ENCODE measurements at places on chromosomes 2 and 18.

DNA sequence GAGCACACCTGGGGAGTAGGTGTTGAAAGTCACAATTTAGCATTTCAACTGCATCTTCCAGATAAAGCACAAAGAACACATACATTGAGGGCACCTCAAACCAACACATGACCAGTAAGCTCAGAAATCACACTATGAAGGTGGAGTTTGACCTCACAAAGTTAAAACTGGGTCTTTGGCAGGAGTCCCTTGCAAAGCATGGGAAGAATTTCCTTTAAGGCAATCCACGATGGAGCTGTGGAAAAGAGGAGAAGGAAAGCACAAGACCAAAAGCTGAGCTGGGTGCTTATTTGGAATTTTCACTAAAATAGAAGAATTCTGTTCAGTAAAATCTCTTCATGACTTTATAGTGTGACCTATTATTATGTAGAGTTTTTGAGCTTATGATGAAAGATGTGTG lies 212.9 kb upstream of the APCDD1 start:
- no peak for DNase-seq

DNA sequence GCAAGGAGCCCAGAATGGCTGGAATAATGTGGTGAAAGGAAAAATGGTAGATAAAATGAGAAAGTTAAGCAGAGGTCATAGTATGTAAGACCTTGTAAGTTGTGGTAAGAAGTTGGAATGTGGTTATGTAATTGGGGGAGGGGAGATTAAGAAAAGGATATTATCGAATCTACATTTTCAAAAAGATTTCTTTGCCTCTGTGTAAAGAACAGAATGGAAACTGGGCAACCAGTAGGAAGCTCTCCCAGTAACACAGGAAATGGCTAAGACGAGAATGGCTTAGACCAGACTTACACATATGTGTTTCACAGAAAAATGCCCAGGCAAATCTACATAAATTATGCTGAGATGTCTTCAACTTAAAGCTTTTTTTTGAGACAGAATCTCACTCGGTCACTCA lies 13.2 kb downstream of the MEMO1 start:
- DNase-seq: no peak

DNA sequence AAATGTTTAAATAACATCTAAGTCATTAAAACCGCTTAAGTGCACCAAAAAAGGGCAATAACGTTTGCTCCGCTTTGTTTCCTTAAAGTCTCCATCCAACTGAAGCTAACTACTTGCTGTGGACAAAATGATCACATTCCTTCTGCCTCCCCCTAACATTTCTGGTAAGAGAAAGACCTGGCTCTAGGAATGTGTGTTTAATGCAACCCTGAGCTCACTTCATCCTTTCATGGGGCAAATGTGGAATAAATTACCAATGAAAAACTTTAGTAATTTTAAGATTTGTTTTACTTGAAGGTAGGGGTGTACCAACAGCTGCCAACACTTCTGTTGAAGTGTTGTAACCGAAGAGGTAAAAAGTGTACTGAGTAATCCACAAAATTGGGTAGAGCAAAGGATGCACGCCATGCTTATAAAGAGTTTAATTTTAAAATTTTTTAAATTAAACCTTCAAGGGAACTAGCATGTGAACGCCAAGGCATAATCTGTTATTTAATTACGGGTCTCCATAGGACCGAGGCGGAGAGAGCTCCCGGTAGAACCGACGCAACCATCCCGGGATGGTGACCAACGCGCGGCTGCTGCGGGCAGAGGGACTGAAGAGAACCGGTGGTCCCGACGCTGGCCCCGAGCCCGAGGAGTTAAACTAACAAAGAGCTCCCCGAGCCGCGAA lies 1.1 kb downstream of the HNRNPLL start:
- no peak for DNase-seq

DNA sequence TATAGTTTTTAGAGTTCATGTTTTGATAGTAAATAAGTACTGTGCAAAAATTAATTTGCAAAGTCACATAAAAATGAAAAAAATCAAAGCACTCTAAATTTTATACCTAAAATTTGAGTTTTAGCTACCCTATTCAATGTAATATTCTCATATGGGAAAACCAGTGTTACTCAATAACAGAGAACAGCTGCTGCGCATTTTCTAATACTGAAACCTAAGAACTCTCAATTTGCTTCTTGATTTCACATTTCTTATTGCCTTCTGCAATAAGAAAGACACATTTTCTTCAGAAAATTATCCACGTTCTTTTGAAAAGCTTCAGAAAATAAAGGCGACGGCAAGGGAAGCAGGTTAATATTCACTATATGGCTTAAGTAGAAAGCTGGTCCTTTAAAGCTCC lies 199.1 kb upstream of the CCDC150 start:
- no peak for DNase-seq

GRCh38 chr2:236302555-236302954 lies 38.3 kb upstream of the ASB18 start:
- no peak for DNase-seq

- no peak for DNase-seq
These were observed 1.3 kb upstream of the KCMF1 start for GRCh38 chr2:84969511-84970209.

DNA sequence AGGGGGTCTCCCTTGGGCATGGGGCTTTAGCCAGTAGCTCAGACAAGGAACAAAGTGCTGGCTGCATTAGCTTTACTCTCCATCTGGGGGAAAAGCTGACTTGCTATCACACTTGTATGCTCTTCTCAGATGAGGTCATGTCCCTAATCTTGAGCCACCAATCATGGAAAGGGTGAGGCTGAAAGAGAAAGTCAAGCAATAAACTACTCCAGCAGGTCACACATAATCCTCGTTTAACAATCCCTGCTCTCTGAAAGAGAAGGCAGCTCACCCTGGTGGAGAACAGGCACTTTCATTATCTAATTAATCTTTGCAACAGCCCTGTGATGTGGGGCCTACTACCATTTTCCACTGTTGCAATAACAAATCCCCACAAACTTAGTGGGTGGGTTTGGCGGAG lies 129.7 kb upstream of the CAPN13 start:
- no peak for DNase-seq

- no peak for DNase-seq
These were observed 193.8 kb upstream of the OSR1 start for GRCh38 chr2:19552270-19552669.

DNA sequence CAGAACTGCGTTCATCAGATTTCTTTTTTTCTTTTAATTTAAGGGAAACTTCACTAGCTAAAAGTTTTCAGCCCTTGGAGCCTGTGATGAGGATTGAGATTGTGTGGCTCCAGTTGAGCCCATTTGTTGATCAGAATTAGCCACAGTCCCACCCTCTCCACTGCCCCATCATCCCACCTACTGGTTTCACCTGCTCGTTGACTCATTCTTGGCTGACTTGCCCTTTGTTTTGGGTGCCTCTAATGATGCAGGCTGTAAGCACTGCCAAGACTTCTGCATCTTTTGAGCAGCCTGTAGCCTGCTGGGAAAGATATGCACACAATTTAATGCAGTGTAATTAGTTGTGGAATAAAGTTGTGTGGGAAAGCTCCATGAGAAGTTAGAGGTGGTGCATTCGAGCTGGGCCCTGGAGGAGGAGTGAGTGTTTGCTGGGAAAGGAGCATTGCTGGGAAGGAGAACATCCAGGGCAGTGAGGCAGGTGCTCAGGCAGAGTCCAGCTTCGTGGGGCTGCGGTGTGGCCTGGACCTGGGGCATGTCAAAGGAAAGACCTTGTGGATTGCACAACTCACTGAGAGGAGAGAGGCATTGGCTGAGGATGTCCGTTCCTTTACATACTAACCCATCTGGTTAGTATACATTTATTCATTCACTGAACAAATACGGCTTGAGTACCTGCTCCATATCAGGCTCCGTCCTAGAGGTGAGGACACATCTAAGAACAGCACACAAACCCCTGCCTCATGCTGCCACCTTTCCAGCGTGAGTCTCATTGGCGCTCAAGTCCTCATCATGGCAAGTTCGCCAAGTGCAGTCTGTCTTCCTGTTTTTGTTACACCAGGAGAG lies 18.2 kb downstream of the ASPRV1 start:
- no peak for DNase-seq

- no peak for DNase-seq
These were observed 59.0 kb upstream of the LDLRAD4 start for GRCh38 chr18:13159579-13159978.

DNA sequence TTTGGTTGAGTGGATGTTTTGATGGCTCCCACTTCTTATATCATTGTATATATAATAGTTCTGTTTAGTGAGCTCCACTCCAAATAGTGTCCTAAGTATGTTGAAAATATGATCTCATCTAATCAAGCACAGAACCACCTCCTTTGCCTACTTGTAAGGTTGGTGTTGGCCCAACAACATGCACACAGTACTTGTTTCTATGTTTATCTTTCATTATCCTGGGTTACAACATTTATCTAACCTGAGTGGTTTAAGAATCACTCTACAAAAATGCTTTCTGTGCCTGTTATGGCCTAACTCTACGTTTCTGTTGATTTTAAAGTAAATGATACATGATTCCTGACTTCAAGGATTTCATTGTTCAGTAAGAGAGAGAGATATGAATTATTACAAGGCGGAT lies 281.9 kb downstream of the FIGN start:
- DNase-seq: no peak

DNA sequence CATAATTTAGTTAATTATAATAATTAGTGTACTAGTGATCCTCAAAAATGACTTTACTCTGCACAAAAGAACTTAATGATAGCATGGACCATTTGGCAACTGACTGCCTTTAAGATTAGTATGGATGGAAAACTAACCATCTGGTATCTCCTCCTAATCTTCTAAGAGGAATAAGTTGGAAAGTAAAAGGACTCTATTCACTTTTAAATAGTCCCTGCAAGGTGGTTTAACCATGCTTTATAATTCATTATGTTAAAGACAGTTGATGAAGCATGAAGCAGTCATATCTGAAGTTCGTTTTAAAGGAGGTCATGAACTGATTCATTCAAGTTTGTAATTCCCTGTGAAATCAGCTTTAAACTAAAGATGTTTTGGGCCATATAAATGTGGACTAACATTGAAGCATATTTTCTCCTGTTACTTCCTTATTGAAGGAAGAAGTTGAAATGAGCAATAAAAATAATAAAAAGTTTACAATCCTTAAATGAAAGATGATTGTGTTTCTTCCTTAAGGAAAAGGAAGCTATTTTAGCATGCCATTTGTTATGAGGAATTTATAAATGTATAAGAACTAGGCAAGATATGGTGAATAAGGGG lies 446.0 kb downstream of the XIRP2 start:
- no peak for DNase-seq

GRCh38 chr18:57737400-57738060 lies 65.6 kb downstream of the ATP8B1 start:
- no peak for DNase-seq

DNA sequence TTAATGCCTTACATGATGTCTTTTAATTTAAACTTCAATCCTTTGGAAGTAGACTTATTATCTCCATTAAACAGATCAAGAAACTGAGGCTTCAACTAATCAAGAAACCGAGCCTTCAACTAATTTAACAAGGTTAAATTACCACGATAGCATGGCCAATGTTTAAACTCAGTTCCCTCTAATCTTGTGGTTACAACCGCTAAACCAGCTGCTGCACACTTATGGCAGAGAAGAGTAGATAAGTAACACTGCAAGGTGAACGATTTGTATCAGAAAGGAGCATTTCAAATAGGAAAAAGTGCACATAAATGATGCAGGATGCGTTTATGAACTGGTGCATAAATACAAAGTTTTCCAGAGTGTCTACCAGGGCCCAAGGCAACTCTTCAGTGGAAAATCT lies 144.6 kb upstream of the CAVIN2 start:
- no peak for DNase-seq

GRCh38 chr18:48898521-48898920 lies 52.2 kb downstream of the SMAD7 start:
- no peak for DNase-seq

- no peak for DNase-seq
These were observed 6.8 kb downstream of the KCNK3 start for GRCh38 chr2:26699295-26699694.

GRCh38 chr2:28659127-28659526 lies 92.5 kb upstream of the PPP1CB start:
- no peak for DNase-seq

- no peak for DNase-seq
These were observed 4.0 kb upstream of the MREG start for GRCh38 chr2:216017365-216017764.

DNA sequence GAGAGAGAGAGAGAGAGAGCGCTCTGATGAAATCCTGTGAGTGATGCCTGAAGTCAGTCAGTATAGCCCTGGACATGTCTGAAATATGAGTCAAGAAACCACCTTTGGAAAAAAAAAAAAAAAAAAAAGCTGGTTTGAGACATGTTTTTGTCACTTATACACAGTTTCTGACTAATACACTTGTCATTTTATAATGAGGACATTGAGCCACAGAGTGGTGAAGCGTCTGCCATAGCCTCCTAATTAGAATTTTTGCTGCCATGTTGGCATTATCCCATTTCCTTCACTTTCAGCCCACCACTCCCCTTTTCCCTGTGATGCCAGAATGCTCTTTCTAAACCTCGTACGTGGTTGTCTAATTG lies 15.7 kb upstream of the MYO3B start:
- no peak for DNase-seq

DNA sequence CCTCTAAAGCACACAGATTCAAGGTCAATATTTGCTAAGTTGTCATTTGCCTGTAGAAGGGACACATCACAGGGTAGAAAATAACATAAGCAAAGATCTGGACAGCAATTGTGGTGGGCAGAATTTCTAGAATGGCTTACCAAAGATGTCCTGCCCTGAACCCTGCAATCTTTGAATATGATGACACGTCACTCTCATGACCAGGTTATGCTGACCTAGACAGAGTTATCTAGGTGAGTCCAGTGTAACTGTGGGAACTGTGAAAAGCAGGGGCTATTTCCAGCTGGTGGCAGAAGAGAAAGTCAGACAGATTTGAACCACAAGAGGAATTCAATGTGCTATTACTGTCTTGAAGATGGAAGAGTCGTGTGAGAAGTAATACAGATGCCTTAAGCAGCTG lies 112.3 kb upstream of the CNGA3 start:
- DNase-seq: no peak

DNA sequence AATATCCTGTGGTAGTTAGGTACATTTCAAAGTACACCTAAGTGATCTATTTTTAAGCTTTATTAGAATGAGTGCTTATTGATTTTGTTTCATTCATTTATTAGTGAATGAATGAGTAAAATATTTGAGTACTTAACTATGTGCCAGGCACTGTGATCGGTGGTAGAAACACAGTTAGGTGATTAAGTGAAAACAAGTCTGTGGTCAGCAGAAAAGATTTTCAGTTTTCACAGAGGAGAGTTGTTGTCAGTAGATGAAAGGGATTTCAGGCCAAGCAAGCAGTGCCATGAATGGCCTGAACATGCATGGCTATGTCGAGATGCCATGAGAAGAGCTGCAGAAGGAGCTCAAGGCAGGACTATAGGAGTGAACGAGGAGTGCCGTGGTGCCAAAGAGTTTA lies 85.9 kb downstream of the SPTBN1 start:
- DNase-seq: no peak

DNA sequence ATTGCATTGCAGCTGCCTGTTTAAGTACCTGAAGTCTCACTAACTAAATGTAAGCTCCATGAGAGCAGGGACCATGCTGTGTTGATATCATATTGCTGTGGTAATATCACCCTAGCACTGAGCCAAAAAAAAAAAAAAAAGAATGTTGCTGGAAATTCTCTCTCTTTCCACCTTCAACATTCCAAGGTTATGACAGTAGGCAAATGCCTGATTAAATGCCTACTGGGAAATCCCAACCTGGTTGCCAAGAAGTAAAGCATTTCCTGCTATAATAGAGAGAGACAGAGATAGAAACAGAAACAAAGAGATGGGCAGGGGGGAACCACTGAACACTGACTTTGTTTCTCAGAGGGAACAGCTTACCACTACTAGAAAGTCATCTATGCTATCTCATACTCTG lies 1604.2 kb downstream of the LRP1B start:
- DNase-seq: no peak
